ENCODE measurements at places on chromosomes 4 and X.

- no peak for DNase-seq
Observed at GRCh38 chrX:149757206-149758067, 16.4 kb upstream of the HSFX1 start.

GRCh38 chr4:95540227-95540626 lies 8.5 kb downstream of the UNC5C start:
- no peak for DNase-seq

DNA sequence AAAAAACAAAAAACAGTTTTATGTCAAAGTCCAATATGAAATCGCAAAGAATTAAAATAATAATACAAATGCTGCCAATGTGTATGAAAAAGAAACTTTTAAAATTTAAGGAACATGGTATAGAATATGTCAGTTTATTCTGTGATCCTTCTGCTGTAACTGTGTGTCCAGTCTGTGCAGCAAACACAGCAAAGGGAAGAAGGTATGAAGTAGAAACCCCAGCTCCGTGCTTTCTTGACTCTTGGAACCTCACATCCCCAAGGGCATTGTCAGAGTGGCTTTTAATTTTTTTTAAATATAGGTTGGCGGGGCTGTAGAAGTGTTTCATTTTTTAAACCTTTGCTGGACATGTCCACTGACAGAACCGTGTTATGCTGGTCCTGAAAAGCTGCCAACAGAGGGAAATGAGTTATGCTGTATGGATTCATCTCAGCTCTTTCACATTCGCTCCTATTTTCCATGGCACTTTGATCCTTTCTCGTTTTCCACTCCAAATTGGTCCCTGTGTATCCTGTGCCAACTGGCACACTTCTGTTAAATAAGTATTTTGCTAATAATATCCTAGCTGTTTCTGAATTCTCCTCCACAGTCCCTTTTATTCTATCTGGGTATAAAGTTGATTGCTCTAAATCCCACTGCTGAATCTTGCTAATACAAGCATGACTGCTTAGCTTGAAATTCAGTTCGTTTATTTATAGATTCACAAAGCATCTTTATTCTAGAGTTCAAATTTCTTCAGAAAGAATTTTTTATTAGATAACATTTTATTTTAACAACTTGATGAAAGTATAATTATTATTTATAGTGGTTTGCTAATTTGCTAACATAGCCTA lies 127.0 kb upstream of the DDIT4L start:
- no peak for DNase-seq

GRCh38 chrX:137891431-137891830 lies 325.5 kb downstream of the ZIC3 start:
- DNase-seq: no peak

GRCh38 chrX:150982235-150982787 lies 824 bp upstream of the HMGB3 start:
- DNase-seq: no peak

DNA sequence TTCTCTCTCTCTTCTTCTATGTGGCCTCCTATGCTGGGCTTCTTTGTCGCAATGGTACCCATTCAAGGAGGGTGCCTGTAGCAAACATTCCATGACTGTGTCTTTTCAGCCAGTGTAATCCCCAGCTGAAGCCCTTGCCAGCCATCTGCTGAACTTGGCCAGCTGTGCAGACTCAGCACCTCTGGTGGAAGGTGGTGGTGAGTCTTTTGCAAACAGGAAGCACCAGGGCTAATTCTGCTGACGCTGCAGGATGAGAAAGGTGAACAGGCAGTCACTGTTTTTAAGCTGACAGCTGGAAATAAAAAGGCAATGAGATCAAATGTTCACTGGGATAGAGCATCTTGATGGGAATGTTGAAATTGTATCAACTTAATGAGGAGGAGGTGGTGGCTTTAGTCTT lies 298.7 kb upstream of the CLNK start:
- no peak for DNase-seq

DNA sequence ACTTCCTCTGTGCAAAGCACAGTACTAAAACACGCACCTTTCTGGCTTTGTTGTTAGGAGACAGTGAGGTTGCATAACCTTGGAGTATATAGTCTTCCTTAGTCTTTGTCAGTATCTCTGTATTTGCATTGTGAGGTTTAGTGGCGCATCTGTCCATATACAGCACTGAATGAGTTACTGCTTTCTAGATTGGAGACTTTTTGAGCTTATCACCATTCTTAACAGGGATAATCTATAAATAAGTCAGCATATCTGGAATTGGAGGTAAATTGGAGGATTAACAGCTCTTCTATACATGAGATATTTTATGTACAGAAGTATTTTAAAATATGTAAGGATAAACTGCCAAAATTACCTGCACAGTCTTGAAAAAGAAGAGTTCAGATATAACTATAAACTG lies 4.3 kb downstream of the FHDC1 start:
- DNase-seq: no peak

DNA sequence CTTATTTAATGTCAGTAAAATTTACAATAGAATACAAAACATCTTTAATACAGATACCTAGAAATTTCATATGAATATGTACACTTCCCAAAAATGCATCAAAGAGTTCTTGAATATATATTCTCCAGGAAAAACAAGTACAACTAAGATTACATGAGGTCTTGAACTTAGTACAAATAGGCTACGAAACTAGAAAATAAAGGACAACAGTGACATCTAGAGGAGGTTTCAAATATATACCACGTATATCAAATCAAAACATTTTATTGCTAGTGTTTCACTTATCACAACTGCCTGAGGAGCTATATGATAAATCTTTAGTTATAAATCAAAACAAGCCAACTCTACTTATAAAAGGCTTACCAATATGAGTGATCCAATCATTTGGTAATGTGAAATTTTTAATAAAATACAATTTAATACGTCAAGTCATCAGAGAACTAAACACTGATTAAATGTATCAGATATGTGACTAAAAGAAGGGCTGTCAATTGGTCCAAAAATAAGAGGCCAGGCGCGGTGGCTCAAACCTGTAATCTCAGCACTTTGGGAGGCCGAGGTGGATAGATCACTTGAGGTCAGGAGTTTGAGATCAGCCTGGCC lies 36.6 kb downstream of the ANAPC10 start:
- no peak for DNase-seq

- no peak for DNase-seq
Observed at GRCh38 chr4:87843936-87844335, 11.2 kb downstream of the MEPE start.

DNA sequence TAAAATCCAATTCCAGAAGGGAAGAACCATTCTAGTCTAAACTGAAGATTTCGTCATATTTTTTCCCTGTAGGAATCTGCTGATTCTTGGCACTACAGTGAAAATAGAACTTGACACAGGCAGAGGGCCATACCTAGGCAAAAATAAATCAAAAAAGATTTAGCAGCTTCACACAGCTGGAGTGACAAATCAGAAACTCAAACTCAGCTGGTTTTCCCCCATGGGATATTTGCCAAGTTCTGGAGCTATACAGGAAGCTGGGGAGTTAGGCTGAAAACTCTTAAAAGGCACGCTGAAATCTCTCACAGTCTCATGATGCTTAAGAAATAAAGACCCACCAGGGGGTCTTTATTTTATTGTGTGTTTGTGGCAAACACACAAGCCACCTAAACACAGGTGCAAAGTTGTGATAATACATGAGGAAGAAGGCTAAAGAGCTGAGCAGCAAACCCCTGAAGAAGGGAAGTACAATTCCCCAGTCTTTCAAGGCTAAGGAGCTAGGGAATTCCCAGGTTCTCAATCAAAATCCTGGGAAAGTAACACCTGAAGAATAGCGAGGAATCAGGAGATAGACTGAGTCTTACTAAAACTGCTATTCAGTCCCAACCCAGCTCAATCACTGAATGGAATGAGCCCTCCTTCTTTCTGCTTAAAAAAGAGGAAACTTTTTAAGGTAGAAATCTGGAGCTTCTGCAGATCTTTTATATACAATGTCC lies 32.1 kb upstream of the BEND2 start:
- no peak for DNase-seq

DNA sequence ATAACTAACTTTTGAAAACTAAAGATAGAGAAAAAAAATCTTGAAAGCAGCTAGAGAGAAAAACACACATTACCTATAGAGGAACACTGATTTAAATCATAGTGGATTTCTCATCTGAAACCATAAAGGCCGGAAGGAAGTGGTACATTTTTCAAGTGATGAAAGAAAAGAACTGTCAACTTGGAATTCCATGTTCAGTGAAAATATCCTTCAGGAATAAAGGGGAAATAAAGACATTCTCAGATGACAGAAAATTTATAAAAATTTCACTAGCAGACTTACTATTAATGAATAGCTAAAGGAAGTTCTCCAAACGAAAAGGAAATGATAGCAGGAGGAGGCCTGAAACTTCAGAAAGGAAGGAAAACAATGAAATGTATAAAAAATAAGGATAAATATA lies 7.6 kb upstream of the JADE3 start:
- no peak for DNase-seq

DNA sequence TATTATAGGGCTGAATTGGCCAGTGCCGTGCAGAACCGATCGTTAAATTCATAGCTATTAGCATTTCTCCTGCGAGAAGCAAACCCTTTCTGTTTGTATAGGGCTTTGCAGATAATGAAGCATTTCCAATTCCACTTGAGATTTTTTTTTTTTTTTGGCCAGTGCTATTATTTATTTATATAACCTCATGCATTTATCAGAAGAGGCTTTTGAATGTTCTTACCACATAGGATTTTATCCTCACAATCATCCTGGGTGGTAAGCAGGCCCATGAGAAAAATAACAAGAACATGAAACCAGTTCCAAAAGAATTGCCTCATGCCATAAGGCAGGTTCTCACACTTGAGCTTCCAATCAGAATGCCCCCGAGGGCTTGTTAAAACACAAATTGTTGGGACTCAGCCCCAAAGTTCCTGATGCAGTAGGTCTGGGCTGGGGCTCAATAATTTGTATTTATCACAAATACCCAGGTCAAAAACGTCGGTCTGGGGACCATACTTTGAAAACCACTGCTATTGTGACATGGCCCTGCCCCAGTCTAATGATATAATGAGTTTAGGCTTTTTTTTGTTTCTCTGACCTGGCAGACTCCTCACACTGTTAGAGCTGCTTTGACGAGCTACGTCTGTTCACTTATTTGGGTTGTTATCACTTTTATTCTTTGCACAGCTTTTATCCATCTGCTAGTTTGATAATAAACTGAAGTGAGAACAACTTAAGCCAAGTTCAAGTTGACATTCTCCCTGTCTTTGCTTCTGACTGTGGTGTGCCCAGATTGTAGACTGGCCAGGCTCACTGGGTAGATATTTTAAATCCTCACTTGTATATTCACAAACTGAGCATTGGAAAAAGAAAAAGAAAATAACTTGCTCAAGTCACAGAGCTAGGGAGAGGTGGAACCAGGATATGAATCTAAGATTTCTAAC lies 20.1 kb downstream of the SUPT20HL1 start:
- no peak for DNase-seq

- DNase-seq: no peak
Observed at GRCh38 chr4:188160406-188160805, 21.2 kb downstream of the TRIML1 start.

DNA sequence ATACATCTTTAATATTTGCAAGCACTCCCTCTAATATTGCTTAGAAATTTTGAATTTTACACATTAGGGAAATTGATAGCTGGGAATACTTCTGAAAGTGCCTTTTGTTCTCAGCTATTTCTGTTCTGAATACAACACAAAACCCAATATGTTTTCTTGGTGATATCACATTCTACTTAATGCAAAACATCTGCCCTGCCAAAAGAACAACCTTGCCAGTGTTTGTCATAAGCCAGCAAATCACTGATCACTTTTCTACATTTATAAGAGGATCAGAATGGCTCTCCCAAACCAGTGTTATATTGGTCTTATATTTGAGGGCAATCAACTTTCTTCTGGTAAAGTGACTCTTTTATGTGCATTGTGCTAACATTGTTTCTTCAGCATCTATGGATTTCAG lies 126.8 kb upstream of the APOOL start:
- no peak for DNase-seq

GRCh38 chr4:102638621-102639020 lies 122.1 kb downstream of the MANBA start:
- DNase-seq: no peak

DNA sequence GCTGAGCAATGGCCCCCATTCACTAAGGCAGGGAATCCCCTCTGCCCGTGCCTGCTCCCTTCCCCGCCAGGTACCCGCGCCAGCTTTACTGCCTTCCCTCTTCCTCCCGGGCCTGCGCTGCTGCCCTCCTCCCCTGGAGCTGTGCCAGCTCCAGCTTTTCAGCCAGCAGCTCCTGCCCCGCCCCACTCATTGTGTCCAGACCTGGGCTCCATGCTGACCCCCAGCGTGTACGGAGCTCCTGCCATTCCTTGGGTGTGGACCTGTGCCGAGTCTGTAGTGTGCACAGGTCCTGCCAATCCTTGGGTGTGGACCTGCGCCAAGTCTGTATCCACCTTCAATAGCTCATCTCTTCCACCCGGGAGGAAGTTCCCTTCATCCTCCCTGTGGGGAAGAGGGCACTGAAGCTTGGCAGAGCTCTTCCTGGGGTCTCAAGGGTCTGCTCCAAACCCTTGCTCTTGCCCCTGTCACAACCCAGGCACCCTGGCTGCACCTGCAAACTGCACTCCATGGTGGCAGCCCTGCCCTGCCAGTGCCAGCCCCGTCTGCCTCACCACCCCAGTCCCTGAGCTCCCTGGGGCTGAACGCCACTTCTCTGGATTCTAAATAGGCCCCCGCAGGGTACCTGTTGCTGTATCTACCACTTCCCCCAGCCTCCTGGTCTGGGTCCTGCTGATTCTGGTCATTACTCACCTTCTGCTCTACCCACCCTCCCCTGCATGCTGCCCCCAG lies 63.9 kb downstream of the TRMT44 start:
- DNase-seq: no peak

DNA sequence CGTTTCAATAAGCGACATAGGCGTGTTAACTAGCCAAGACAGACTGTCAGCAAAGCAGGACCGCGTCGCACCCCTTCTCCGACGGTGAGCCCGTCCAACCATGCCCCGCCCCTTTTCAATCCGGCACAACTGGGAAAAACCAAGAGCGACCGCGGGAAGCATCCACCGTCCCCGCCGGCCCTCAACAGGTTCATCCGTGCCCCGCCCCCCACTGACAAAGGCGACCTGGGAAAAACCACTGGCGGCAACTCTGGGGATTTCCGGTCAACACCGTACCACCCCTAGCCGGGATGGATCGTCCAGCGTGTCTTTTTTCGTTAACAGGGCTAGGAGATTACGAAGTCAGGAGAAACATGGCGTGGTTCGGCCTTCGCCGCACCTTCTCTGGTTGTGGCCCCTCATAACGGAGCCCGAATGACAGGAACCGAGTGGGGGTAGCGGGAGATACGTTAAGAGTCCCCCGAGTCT lies 377 bp downstream of the TIMM17B start:
- no peak for DNase-seq

DNA sequence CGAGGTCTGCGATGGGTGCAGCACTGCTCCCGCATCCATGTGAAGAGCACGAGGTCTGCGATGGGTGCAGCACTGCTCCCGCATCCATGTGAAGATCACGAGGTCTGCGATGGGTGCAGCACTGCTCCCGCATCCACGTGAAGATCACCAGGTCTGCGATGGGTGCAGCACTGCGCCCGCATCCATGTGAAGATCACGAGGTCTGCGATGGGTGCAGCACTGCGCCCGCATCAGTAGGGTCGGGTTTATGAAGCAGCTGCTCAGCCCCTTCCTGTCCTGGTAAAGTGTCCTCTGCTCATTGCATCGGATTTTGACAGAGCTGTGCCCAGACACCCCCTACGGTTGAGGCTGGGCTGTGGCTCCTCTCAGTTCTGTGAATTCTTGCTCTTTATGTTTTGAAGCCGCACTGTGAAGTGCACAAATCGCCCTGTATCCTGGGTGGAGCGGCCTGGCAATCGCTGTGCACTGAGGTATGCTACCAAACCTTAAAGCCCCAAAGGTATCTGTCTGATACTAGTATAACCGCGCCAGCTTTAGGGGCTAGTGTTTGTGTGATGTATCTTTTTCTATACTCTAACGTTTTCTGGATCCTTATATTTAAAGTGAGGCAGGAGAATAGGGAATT lies 98.7 kb downstream of the CPZ start:
- no peak for DNase-seq
